ENCODE measurements at places on chromosomes 16 and 17. TPM values are rescaled to one million over a fixed set of nuclear protein-coding genes. Genes with fewer than 3 reads are reported as not detected.

The TSR1 gene
- total RNA-seq: 26.5 TPM

DNA sequence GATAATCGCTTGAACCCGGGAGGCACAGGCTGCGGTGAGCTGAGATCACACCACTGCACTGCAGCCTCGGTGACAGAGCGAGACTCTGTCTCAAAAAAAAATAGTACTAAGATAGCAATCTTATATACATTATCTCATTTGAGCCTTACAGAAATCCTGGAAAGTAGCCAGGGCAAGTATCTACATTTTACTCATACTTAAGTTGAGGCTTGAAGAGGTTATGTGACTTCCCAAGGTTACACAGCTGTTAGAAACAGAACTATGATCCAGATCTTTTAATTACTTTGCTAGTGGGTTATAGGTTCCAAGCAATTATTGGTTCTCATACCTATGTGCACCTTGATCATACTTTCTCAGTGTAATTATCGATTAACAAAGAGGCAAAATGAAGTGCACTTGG is 15.4 kb downstream of the C17orf78 start:
- H3K36me3 ChIP-seq: no peaks in the 10 kb centered on the region
- H3K4me1 ChIP-seq: no peaks in the 10 kb centered on the region
- no peaks in the 10 kb centered on the region for H3K27me3 ChIP-seq
- H3K4me3 ChIP-seq: no peak overlapping the region
- DNase-seq: no peak
- H3K27ac ChIP-seq: no peak overlapping the region

The PLD6 gene
- 3.3 TPM for total RNA-seq

The TEDC2 gene
- total RNA-seq: 1.5 TPM

- no peak overlapping the region for H3K27ac ChIP-seq
- DNase-seq: no peak
- H3K4me3 ChIP-seq: no peak overlapping the region
- H3K4me1 ChIP-seq: no peaks in the 10 kb centered on the region
- no peaks in the 10 kb centered on the region for H3K27me3 ChIP-seq
- no peaks in the 10 kb centered on the region for H3K36me3 ChIP-seq
Observed at GRCh38 chr16:57916735-57917438, 54.0 kb downstream of the CNGB1 start.

DNA sequence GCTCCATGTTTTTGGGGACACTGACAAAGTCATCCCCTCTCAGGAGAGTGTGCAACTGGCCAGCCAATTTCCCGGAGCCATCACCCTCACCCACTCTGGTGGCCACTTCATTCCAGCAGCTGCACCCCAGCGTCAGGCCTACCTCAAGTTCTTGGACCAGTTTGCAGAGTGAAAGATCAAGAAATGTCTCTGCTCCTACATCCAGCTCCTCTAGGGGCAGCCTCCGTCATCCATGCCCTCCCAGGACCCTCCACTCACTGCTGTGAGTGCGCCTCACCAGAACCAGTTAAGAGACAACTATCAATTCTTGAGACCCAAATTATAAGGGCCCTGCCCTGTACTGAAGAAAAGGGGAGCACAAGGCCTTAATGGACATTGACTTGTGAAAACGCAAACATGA is 1.1 kb downstream of the OVCA2 start:
- DNase-seq: no peak
- no peak overlapping the region for H3K4me3 ChIP-seq
- H3K4me1 ChIP-seq: peaks cover 29% of the 10 kb centered on the region
- no peaks in the 10 kb centered on the region for H3K27me3 ChIP-seq
- no peak overlapping the region for H3K27ac ChIP-seq

DNA sequence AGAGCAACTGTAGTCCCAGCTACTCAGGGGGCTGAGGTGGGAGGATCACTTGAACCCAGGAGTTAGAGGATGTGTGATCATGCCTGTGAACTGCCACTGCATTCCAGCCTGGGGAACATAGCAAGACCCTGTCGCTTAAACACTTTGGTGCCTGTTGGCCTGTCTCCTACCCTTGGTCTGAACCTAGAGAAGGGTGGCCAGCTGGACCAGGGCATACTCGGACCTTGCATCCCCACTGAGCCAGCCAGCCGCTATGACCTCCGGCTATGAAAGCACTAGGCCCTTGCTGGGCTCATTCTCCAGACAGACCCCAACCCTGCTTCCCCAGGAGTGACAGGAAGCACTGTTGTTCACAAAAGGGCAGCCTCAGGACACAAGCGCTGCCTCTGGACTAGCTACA is 4.6 kb downstream of the IFT20 start:
- H3K36me3 ChIP-seq: no peaks in the 10 kb centered on the region
- H3K4me1 ChIP-seq: peaks cover 20% of the 10 kb centered on the region
- no peak overlapping the region for H3K27ac ChIP-seq
- no peaks in the 10 kb centered on the region for H3K27me3 ChIP-seq

GRCh38 chr16:27928542-27928941 is 135.0 kb downstream of the GSG1L start:
- no peaks in the 10 kb centered on the region for H3K27me3 ChIP-seq
- H3K4me3 ChIP-seq: no peak overlapping the region
- no peak overlapping the region for H3K27ac ChIP-seq
- H3K4me1 ChIP-seq: no peaks in the 10 kb centered on the region
- DNase-seq: no peak

DNA sequence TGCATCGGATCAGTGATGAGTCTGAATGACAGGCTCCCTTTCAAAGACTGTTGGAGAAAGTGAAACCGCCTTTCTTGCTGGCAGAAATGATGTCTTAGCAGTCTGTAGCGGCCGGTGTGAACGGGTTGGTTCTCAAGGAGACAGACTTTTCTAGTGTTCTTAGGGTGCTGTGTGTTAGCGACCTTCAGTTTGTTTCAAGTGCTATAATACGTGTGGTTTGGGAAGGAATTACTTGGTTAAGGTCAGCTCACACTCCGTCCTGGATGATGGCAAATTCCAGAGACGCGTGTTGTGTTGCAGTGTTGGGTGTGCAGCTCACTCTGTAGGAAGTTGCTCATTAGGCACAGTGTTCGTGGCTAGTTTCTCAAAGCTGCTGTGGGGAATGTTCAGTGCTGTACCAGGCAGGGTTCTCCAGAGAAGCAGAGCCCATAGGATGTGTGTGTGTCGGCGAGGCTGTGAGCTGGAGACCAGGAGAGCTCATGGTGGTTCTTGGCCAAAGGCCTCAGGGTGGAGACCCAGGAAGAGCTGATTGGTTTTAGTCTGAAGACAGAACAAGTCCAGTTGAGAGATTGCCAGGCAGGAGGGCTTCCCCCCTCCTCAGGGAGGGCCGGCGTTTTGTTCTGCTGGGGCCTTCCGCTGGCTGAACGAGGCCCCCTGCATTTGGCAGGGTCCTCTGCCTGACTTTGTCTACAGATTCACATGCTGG is 37.6 kb downstream of the ZNF750 start:
- no peak for DNase-seq
- no peaks in the 10 kb centered on the region for H3K36me3 ChIP-seq
- H3K27ac ChIP-seq: no peak overlapping the region
- H3K4me3 ChIP-seq: no peak overlapping the region
- no peaks in the 10 kb centered on the region for H3K27me3 ChIP-seq

The TP53TG3B gene
- total RNA-seq: 0.27 TPM

The PTX4 gene
- 0.65 TPM for total RNA-seq

DNA sequence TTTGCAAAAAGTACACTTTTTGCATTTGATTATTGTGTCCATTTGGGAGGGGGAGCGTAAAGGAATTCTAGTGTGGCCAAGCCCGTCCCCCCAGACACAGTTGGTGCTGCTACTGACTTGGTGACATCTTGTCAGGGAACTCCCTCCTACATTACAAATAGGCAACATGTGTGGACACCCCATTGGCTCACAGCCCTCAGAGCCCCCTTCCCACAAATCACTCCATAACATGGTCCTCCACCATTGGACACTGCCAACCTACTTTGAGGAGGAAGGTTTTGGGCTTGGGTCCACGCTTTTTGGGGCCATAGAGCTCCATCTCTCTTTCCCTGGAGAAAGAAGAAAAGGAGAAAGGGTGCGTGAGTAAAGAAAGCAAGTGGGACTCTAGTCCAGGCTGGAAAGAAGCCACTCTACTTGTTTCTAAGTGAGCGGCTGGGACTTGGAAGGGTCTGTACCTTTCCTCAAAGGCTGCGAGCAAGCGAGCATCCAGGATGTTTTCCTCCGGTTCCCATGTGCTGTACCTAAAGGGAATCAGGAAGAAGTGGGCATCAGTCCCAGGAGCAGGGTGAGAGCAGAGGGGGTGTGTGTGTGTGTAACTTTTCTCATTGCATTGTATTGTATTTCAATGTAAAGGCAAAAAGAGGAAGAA is 958 bp downstream of the CBX8 start:
- no peak overlapping the region for H3K27ac ChIP-seq
- DNase-seq: peak; percentile 27
- no peaks in the 10 kb centered on the region for H3K36me3 ChIP-seq
- H3K4me1 ChIP-seq: peaks cover 30% of the 10 kb centered on the region
- H3K4me3 ChIP-seq: no peak overlapping the region
- peaks cover 59% of the 10 kb centered on the region for H3K27me3 ChIP-seq

The POLG2 gene
- 18.6 TPM for total RNA-seq

The TBX21 gene
- not detected for total RNA-seq

The PRR35 gene
- not detected for total RNA-seq

GRCh38 chr16:66377324-66377723 is 10.8 kb downstream of the CDH5 start:
- H3K27ac ChIP-seq: peak overlapping the region; percentile 4
- peaks cover 5% of the 10 kb centered on the region for H3K4me1 ChIP-seq
- H3K4me3 ChIP-seq: no peak overlapping the region

GRCh38 chr17:1001640-1002411 is 4.9 kb downstream of the TIMM22 start:
- H3K27me3 ChIP-seq: no peaks in the 10 kb centered on the region
- DNase-seq: peak; percentile 41
- peaks cover 42% of the 10 kb centered on the region for H3K36me3 ChIP-seq
- H3K27ac ChIP-seq: peak overlapping the region; percentile 13
- peaks cover 42% of the 10 kb centered on the region for H3K4me1 ChIP-seq
- H3K4me3 ChIP-seq: no peak overlapping the region

The GPR139 gene
- not detected for total RNA-seq

GRCh38 chr17:81714412-81715106 is 2.5 kb downstream of the SLC25A10 start:
- no peaks in the 10 kb centered on the region for H3K27me3 ChIP-seq
- no peak for DNase-seq
- H3K36me3 ChIP-seq: no peaks in the 10 kb centered on the region
- no peak overlapping the region for H3K27ac ChIP-seq

DNA sequence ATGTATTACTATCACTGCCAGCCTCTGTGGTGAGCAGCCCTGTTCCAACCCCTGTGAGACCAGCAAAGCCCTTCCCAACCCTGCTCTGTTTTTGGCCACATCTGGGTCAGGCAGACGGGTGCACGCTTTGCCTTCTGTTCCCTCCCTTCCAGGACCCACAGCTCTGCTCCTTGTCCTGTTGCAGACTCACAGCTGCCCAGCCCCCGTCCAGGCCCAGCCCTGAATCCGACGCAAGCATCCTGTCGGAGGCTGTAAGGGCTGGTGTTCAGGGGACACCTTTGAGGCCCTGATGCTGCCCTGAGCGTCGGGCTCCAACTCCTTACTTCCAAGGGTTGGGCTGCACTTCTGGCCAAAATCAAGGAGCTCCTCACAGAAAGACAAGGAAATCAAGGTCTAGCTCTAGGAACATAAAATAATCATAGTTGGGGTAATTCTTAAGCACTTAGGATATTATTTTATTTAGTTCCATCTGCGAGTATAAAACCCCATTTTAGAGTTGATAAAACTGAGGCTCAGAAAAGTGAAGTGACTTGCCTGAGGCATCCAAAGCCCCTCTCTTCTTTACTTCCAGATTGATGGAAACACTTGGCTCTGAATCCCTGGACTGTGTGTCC is 14.3 kb upstream of the SRCIN1 start:
- H3K27me3 ChIP-seq: peaks cover 11% of the 10 kb centered on the region
- no peaks in the 10 kb centered on the region for H3K36me3 ChIP-seq
- DNase-seq: no peak
- H3K4me3 ChIP-seq: no peak overlapping the region
- H3K27ac ChIP-seq: no peak overlapping the region

The CDR2 gene
- 16.5 TPM for total RNA-seq

DNA sequence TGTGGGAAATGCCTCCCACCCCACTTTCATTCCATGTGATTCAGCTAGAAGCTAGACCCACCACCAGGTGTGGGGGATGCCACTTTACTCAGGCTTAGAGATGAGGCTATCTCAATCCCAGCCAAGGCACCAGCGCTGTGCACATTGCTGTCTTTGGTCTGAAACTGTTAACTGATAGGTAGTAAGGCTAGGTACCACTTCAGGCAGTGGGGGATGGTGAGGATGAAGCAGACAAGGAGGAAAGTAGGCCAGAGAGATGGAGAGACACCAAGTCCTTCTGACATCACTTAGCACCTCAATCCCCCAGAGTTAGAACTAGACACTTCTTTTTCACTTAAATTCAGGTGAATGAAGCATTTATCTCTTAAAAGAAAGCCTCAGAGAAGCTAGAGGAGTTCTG is 35.8 kb downstream of the ADAMTS18 start:
- H3K4me1 ChIP-seq: no peaks in the 10 kb centered on the region
- H3K36me3 ChIP-seq: no peaks in the 10 kb centered on the region
- H3K27me3 ChIP-seq: no peaks in the 10 kb centered on the region
- H3K4me3 ChIP-seq: no peak overlapping the region
- no peak overlapping the region for H3K27ac ChIP-seq

DNA sequence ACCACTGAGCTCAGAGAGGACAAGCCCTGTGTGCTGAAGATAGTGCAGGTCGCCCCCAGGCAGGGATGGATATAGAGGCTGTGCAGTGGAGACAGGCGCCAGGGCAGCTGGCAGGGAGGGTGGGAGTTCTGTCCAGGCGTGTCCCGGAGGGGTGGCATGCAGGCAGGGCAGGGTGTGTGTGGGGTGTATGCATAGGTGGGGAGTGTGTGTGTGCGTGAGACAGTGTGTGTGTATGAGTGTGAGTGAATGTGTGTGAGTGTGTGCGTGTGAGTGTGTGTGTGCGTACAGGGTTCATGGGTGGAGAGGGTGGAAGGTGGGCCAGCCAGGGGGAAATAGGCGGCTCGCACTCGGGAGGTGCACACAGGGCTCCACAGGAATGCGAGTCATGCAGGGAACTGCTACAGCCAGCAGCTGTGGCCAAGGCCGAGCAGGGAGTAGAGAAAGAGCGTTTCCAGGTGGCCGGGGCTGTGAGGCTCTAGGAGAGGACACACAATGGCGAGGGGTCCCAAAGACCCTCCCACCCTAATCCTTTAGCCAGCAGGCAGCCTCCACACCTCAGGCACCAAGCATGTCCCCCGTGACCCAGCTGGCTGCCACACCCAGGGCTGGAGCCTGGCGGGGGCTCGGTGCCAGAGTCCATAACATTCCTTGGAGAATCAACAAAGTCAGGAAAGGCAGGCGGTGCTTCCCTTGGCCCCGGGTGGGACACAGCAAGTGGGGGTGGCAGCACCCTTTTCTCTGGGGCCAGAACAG is 4.6 kb downstream of the PLCD3 start:
- no peaks in the 10 kb centered on the region for H3K27me3 ChIP-seq
- peak; percentile 75 for DNase-seq
- no peak overlapping the region for H3K4me3 ChIP-seq
- peak overlapping the region; percentile 81 for H3K27ac ChIP-seq

DNA sequence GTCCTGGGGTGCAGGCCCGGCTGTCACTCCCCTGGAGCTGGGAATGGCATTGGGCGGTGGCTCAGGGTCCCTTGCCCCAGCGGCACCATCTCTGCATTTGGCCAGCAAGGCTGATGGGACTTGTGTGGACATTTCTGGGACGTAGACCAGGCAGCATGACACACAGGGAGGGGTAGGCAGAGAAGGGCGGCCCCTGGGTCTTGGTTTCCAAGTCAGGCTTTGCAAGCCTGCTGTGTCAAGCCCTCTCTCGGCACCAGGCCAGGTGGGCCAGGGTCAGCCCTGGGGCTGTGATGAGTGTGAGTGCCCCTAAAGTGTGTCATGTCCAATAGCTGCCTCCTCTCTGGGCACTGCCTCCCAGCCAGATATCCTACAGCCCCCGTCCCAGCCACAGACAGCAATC is 335.2 kb downstream of the SEC14L1 start:
- peak overlapping the region; percentile 28 for H3K27ac ChIP-seq
- no peak overlapping the region for H3K4me3 ChIP-seq
- H3K36me3 ChIP-seq: no peaks in the 10 kb centered on the region
- DNase-seq: peak; percentile 65
- H3K4me1 ChIP-seq: peaks cover 100% of the 10 kb centered on the region
